Panc1 (cell line): ENCODE measurements at places on chromosomes 16 and 17.
A peak's percentile ranks its signal among the peaks of the same experiment; 100 is the strongest.

GRCh38 chr16:67893743-67894399, 817 bp downstream of the PSKH1 start:
- peak overlapping the region; percentile 80 for H3K4me3 ChIP-seq
- no peak for DNase-seq
- no peaks in the 10 kb centered on the region for H3K27me3 ChIP-seq
- peak overlapping the region; percentile 86 for H3K27ac ChIP-seq

DNA sequence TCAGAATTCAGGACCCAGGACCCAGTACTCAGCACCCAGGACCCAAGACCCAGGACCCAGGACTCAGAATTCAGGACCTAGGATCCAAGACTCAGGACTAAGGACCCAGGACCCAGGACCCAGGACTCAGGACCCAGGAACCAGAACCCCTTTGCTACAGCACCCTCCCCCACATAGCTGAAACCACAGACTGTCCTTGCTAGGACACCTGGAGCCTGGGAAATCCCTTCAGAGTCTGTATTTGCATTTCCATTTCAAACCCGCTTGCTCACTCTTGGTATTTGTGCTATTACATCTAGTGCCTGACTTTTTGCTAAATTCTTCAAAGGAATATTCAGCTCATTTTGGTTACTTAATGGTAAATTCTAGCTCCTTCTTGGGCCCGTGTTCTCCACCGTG, 275.8 kb upstream of the MAF start:
- no peaks in the 10 kb centered on the region for H3K27me3 ChIP-seq
- DNase-seq: no peak
- no peak overlapping the region for H3K27ac ChIP-seq
- H3K4me3 ChIP-seq: no peak overlapping the region

DNA sequence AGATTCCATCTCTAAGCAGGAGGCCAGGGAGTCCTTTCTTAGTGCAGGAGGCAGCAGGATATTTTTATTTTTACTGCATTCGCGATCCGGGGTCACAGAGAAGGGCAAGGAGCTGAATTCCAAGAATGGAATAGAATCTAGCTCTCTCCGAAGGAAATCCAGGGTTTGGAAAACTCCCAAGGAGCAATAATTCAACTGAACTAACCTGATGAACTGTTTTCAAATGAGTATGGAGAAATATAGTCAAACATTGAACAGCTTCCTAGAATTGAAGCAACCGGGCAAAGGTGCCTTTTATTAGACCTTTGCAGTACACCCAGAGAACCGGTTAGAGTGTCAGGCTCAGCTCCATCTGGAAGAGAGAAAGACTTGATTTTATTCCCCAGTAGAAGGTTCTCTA, 120.7 kb upstream of the MAF start:
- H3K4me3 ChIP-seq: no peak overlapping the region
- H3K36me3 ChIP-seq: no peaks in the 10 kb centered on the region
- H3K27me3 ChIP-seq: no peaks in the 10 kb centered on the region
- DNase-seq: no peak

DNA sequence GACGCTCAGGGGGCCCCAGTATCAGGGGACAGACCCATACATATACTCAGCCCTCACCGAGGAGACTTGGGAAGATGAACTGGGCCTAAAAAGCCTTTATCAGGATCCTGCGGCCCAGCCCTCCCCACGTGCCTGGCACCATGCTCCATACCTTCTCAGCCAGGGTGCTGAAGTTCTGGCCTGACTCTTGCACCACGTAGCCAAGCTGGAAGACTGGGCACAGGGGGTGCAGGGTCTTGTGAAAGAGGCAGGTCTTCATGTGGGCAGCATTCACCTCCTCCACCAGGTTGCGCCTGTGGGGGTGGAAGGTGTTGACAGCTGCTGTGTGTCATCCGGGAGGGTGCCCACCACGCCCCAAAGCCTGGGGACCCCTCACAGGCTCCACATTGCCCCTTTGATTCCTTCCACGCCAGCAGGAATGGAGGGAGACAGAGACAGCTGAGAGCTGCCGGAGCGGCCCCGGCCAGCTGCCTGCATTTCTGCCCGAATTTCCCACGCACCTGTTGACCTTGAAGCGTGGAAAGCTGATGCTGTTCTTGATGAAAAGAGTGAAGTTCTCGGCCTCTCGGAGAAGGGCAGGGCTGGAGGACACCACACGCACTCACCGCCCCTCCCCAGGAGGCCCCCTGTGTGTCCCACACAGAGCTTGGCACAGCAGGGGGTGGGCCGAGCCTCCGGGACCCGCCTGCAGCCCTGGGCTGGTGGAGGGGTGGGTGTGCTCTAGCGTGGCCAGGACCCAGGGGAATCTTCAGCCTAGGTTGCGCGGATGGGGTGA, 10.4 kb upstream of the CAMKK1 start:
- no peak overlapping the region for H3K27ac ChIP-seq
- DNase-seq: no peak
- H3K36me3 ChIP-seq: no peaks in the 10 kb centered on the region
- no peaks in the 10 kb centered on the region for H3K27me3 ChIP-seq
- no peak overlapping the region for H3K4me3 ChIP-seq

DNA sequence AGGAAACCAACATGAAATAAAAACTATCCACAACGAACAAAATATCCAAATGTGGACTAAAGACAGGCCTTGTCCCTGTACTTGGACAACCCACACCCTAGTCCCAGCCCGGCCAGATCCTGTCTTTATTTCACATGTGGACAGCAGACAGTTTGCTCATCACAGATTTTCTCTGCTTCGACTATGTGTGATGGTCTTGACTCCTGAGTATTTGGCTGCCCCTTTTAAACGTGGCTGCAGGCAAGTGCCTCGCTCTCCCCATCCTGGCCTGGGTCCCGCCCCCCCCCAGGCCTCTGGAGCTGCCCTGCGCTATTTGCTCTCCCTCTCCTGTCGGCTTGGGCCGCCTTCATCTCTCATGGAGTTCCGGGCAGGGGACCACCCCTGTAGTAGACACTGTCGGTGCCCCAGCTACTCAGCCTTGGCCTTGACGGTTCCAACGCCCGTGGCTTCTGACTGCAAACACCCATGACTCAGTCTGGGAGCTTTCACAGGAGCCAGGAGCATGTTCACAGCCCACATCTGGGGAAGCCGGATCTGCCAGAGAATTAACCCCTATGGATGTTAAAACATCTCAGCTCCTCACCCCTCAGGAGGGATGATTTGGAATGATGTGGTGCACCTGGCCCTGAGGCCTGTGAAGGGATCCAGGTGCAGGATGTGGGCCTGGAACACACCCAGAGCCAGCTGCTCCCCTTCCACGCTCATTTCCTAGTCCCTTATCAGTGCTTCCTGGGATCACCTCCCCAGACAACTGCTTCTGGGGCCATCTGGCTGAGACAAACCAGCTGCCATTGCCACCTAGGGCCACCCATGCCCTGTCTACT, 229.7 kb upstream of the RPL38 start:
- no peak for DNase-seq
- H3K36me3 ChIP-seq: no peaks in the 10 kb centered on the region
- peaks cover 23% of the 10 kb centered on the region for H3K27me3 ChIP-seq
- no peaks in the 10 kb centered on the region for H3K4me1 ChIP-seq

- no peak overlapping the region for H3K4me3 ChIP-seq
- H3K27me3 ChIP-seq: peaks cover 2% of the 10 kb centered on the region; the same call in 1 of the 2 replicates
- no peaks in the 10 kb centered on the region; the same call in 1 of the 2 replicates for H3K4me1 ChIP-seq
- DNase-seq: no peak
- no peak overlapping the region for H3K27ac ChIP-seq
Observed at GRCh38 chr17:55639096-55639495, 83.6 kb downstream of the TMEM100 start.

GRCh38 chr16:66534376-66534799, 15.5 kb downstream of the TK2 start:
- no peak for DNase-seq
- H3K27ac ChIP-seq: no peak overlapping the region
- no peaks in the 10 kb centered on the region for H3K27me3 ChIP-seq
- H3K36me3 ChIP-seq: no peaks in the 10 kb centered on the region
- H3K4me1 ChIP-seq: no peaks in the 10 kb centered on the region

DNA sequence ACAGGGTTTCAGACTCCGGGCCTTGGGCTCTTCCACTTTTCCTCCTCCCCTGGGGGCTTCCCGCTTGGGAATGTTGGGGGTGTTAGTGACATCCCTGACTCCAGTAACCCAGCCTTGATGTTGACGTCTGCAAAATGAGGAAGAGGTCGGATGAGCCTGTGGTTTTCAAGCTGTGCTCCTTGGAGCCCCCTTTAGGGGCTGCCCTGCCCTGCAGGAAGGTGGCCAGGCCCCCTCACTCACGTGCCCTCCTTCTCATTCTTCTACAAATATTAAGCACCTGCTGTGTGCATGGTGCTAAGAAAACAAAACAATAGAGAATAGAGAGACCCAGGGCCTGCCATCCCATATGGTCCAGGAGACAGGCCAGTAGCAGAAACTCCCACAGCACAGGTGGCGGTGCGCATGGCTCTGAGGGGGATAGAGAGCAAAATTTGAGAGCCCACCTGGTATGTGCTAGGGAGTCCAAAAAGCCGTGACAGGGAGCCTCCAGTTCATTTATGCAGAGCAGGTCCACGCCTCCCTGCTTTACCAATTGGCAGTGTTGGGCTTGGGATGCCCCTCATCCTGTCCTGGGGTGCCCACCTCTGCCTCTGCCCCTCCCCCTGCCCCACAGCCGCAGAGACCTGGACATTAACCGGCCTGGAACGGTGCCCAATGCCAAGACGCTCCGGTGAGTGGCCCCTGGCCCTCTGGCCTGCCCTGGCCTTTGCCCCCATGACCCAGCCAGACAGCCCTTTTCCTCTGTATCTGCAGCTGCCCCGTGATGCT, 7.4 kb downstream of the NDRG4 start:
- no peak for DNase-seq
- H3K27me3 ChIP-seq: no peaks in the 10 kb centered on the region
- no peak overlapping the region for H3K4me3 ChIP-seq
- no peaks in the 10 kb centered on the region for H3K4me1 ChIP-seq
- H3K27ac ChIP-seq: no peak overlapping the region
- no peaks in the 10 kb centered on the region for H3K36me3 ChIP-seq

DNA sequence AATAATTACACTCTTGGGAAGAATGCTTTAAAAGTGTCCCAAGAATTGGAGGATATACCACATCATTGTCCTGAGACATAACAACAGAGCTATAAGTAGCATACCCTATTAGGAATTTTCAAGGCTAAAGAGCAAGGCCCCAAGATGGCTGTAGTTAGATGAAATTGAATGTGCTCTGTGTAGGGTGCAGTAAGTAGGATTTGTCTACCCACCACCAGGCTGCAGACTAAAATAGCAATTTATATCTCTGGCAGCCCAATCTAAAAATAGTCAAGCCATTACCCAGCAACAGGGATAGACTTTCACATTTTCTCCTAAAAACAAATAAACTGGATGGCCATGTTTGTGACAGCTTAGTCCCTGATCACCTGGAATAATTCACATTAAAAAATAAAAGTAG, 5.6 kb downstream of the MMD start:
- no peak overlapping the region for H3K4me3 ChIP-seq
- H3K36me3 ChIP-seq: no peaks in the 10 kb centered on the region; the same call in 1 of the 2 replicates
- H3K27me3 ChIP-seq: no peaks in the 10 kb centered on the region
- DNase-seq: no peak

GRCh38 chr17:29929006-29929532, 959 bp downstream of the SSH2 start:
- no peak for DNase-seq
- H3K4me3 ChIP-seq: peak overlapping the region; percentile 87
- H3K36me3 ChIP-seq: no peaks in the 10 kb centered on the region; the same call in 1 of the 2 replicates
- H3K27me3 ChIP-seq: no peaks in the 10 kb centered on the region
- peak overlapping the region; percentile 95 for H3K27ac ChIP-seq

DNA sequence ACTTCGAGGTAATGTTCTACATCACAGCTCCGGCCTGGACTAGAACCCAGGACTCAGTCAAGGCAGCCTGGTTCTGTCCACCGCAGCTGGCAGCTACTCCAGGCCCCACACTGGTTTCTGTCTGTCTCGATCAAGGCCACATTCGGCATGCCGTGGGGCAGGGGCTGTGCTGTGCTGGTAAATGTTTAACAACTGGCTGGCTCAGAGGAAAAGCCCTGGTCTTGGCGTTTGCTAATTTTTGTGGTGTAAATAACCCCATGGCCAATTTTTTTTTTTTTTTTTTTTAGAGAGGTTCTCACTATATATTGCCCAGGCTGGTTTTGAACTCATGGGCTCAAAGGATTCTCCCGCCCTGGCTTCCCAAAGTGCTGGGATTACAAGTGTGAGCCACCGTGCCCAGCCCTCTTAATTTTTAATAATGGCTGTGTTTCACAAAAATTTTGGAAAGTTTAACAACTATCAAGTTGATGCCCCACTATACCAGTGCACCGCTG, 328 bp upstream of the DRC7 start:
- no peak overlapping the region for H3K27ac ChIP-seq
- no peak overlapping the region; the same call in 1 of the 2 replicates for H3K4me3 ChIP-seq
- no peak for DNase-seq

DNA sequence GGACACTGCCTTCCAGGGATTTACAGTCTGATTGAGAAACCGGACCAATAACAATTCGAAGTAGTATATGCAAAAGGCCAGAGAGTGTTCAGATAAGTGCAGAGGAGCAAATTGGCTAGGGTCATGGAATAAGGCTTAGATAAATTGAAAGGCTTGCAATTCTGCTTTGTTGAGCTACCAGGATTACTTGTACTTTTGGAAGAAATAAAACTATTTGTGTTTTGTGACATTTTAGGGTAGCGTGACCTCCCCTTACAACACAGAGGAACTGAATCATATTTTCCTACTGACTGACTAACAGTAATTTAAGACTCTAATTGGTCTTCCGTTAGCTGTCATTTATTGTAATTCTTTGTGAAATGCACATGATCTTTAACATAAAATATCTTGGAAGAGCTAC, 104.7 kb downstream of the PITPNC1 start:
- H3K4me1 ChIP-seq: peaks cover 10% of the 10 kb centered on the region
- no peak overlapping the region for H3K27ac ChIP-seq
- H3K36me3 ChIP-seq: no peaks in the 10 kb centered on the region
- no peaks in the 10 kb centered on the region for H3K27me3 ChIP-seq
- H3K4me3 ChIP-seq: no peak overlapping the region
- DNase-seq: no peak

- H3K4me3 ChIP-seq: no peak overlapping the region; the same call in 1 of the 2 replicates
- H3K36me3 ChIP-seq: peaks cover 3% of the 10 kb centered on the region; the same call in 1 of the 2 replicates
- no peaks in the 10 kb centered on the region for H3K27me3 ChIP-seq
- H3K4me1 ChIP-seq: no peaks in the 10 kb centered on the region; the same call in 1 of the 2 replicates
Observed at GRCh38 chr17:8632061-8632460, 1.5 kb upstream of the MYH10 start.

- no peak overlapping the region for H3K27ac ChIP-seq
- no peak overlapping the region for H3K4me3 ChIP-seq
- no peaks in the 10 kb centered on the region for H3K36me3 ChIP-seq
Observed at GRCh38 chr17:80921159-80921558, 70.5 kb upstream of the CHMP6 start.

GRCh38 chr17:38454532-38454931, 26.3 kb downstream of the ARHGAP23 start:
- H3K27me3 ChIP-seq: no peaks in the 10 kb centered on the region
- peaks cover 46% of the 10 kb centered on the region for H3K4me1 ChIP-seq
- H3K36me3 ChIP-seq: no peaks in the 10 kb centered on the region
- peak overlapping the region; percentile 41 for H3K4me3 ChIP-seq
- peak overlapping the region; percentile 78 for H3K27ac ChIP-seq
- DNase-seq: peak; percentile 25

GRCh38 chr16:19654147-19654546, 63.9 kb downstream of the KNOP1 start:
- H3K4me1 ChIP-seq: no peaks in the 10 kb centered on the region
- H3K4me3 ChIP-seq: no peak overlapping the region
- DNase-seq: no peak
- peaks cover 13% of the 10 kb centered on the region for H3K36me3 ChIP-seq

GRCh38 chr16:56068314-56068713, 123.0 kb upstream of the GNAO1 start:
- no peaks in the 10 kb centered on the region for H3K36me3 ChIP-seq
- no peak for DNase-seq
- no peak overlapping the region for H3K4me3 ChIP-seq
- H3K4me1 ChIP-seq: no peaks in the 10 kb centered on the region
- no peaks in the 10 kb centered on the region for H3K27me3 ChIP-seq

- peak within 1 kb of the TSS; percentile 41 for H3K4me3 ChIP-seq
- no peak for DNase-seq
- no peak within 1 kb of the TSS for H3K27ac ChIP-seq
- H3K27me3 ChIP-seq: no peaks in the 10 kb centered on the region; the same call in 1 of the 2 replicates
- no peaks in the 10 kb centered on the region for H3K36me3 ChIP-seq
Observed at GRCh38 chr16:66844342-66845079, at the start of gene CA7. TSS of gene CA7 (plus strand) at chr16:66844414. CDS start at chr16:66844488, 74 bp downstream.
